ENCODE measurements at places on chromosomes 2 and 18. TPM values are rescaled to one million over a fixed set of nuclear protein-coding genes. Genes with fewer than 3 reads are reported as not detected.

DNA sequence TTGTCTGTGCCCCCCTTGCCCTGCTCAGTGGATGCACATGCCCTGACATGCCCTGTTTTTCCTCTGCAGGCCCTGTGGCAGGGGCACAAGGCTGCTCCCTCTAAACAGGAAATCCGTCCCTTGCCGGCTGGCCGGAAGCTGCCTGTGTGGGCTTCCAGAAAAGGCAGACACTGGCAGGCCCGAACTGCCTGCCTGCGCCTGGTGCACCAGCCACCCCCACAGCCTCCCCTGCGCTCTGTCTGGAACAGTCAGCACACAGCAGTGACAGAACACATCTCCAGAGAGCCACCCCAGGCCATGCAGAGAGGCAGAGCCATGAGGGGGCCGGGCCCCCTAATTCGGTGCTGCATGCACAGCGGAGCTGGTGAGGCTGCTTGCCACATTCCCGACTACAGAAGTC, 33.5 kb downstream of the LOXHD1 start:
- H3K36me3 ChIP-seq, result no peaks in the 10 kb centered on the region
- no peak for DNase-seq
- H3K27ac ChIP-seq, result no peak overlapping the region
- H3K4me1 ChIP-seq, result no peaks in the 10 kb centered on the region
- no peaks in the 10 kb centered on the region for H3K27me3 ChIP-seq
- no peak overlapping the region for H3K4me3 ChIP-seq

- no peaks in the 10 kb centered on the region for H3K27me3 ChIP-seq
- H3K4me1 ChIP-seq, result no peaks in the 10 kb centered on the region
- H3K36me3 ChIP-seq, result no peaks in the 10 kb centered on the region
- no peak overlapping the region for H3K4me3 ChIP-seq
- no peak overlapping the region for H3K27ac ChIP-seq
Measured at GRCh38 chr2:14459786-14460325, 172.7 kb upstream of the LRATD1 start.

DNA sequence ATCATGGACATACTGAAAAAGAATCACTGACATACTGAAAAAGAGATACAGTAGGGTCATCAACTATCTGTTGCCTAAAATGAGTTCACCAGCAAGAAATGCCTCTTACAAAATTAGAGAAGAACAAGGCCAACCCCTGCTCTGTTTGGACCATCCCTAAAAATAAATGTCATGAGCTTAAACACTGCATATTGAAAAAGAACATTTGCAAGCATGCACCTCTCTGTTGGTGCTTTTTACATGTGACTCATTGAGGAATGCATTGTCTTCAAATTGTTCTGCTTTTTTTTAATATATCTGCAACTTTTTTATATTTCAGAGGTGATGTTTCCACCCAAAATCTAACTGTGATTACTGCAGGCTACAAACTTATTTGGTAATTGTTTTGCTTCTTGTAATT, 233.9 kb upstream of the LRATD1 start:
- no peaks in the 10 kb centered on the region for H3K4me1 ChIP-seq
- no peaks in the 10 kb centered on the region for H3K27me3 ChIP-seq
- DNase-seq, result no peak
- no peak overlapping the region for H3K27ac ChIP-seq
- H3K4me3 ChIP-seq, result no peak overlapping the region
- H3K36me3 ChIP-seq, result no peaks in the 10 kb centered on the region

DNA sequence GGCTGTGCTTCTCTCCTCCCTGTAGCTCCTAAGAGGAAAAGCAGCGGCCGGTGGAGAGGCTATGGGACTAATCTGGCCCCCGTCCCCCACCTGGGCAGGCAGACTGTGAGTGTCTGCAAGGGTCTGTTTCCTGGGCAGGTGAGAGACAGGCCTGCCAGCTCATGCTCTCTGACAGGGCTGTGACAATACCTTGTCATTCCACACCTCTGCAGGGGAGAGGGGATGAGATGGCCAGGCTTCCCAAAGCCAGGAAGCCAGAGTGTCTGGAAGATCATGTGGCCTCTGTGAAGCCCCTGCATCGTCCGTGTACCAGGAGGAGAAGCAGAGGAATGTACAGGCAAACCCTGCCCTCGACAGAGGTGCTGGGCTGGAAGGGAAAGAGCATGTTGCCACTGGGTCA, 142.5 kb upstream of the GATA6 start:
- no peaks in the 10 kb centered on the region for H3K27me3 ChIP-seq
- H3K4me3 ChIP-seq, result no peak overlapping the region
- H3K27ac ChIP-seq, result no peak overlapping the region
- peaks cover 3% of the 10 kb centered on the region for H3K4me1 ChIP-seq
- no peak for DNase-seq

DNA sequence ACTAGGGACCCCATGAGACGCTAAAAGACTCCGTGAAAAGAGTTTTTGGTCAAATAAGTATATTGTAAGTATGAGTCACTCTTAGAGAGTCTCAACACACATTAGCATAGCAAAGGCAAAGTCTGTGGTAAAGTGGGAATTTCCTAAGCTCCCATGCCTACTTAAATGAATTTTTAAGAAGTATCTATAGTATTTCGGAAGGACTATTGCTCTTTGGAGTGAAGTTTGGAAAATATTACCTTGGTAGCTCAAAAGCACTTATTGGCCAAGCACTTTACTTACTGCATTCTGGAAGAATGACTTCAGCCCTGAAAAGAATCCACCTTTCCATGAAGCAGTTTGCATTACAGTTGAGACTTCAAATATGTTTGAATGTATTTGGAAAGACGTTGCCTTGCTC, 57.1 kb downstream of the CAVIN2 start:
- no peaks in the 10 kb centered on the region for H3K4me1 ChIP-seq
- H3K27ac ChIP-seq, result no peak overlapping the region
- H3K4me3 ChIP-seq, result no peak overlapping the region
- H3K36me3 ChIP-seq, result no peaks in the 10 kb centered on the region
- H3K27me3 ChIP-seq, result no peaks in the 10 kb centered on the region

GRCh38 chr18:26757263-26758019, 108.1 kb downstream of the AQP4 start:
- no peaks in the 10 kb centered on the region for H3K4me1 ChIP-seq
- H3K27ac ChIP-seq, result no peak overlapping the region
- no peaks in the 10 kb centered on the region for H3K36me3 ChIP-seq
- no peak overlapping the region for H3K4me3 ChIP-seq

- H3K36me3 ChIP-seq, result no peaks in the 10 kb centered on the region
- no peak overlapping the region for H3K4me3 ChIP-seq
- no peaks in the 10 kb centered on the region for H3K4me1 ChIP-seq
- DNase-seq, result no peak
Measured at GRCh38 chr2:215896921-215897320, 116.4 kb downstream of the MREG start.

DNA sequence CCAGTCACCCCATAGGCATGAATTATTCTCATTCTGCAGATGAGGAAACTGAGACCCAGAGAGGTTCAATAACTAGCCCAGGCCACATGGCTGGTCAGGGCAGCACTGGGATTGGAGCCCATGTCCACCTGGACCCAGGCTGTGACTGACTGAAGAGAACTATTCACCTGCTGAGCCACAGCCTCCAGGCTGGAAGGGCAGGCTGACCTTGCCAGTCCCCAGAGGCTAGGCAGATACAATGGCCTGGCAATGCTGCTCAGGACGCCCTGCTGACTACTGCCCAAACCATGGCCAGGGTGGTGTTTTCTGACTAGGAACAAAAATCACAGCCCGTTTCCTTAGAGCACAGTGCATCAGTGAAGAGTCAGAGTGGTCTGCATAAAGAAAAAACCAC, 36.8 kb downstream of the HS6ST1 start:
- no peak overlapping the region for H3K4me3 ChIP-seq
- H3K27me3 ChIP-seq, result no peaks in the 10 kb centered on the region
- peaks cover 7% of the 10 kb centered on the region for H3K4me1 ChIP-seq
- no peak overlapping the region for H3K27ac ChIP-seq
- DNase-seq, result no peak
- no peaks in the 10 kb centered on the region for H3K36me3 ChIP-seq

GRCh38 chr18:10072671-10073175, 158.9 kb downstream of the VAPA start:
- H3K4me1 ChIP-seq, result peaks cover 9% of the 10 kb centered on the region
- no peaks in the 10 kb centered on the region for H3K36me3 ChIP-seq
- DNase-seq, result no peak
- no peaks in the 10 kb centered on the region for H3K27me3 ChIP-seq

DNA sequence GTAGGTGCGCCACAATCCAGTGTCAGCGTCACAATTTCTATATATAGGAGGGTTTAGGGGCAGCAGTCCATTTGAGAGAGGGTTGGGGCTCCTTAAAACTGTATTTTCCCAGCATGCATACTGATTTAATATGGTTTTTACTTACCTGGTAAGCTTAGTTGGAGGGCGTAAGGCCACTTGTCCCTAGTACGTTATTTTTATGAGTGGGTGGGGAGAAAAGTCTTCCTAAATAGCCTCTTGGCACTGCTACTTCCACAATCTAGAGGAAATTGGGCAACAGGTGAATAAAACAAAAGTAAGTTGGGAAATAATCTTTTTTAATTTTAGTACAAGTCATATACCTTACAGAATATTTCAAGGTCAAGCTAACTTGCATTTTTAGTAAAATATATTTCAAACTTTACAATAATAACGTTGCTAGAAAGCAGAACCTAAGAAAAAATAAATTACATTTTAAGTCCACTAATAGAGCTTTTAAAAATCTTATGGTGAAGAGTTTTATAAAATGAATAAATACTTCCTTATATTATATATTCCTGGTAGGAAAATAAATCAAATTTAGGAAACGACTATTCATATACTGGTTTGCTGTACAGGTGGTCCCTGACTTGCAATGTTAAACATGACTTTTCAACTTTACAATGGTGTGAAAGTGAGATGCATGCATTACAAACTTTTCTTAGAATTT, 20.9 kb downstream of the DHRS9 start:
- H3K4me1 ChIP-seq, result no peaks in the 10 kb centered on the region
- no peaks in the 10 kb centered on the region for H3K36me3 ChIP-seq
- H3K27me3 ChIP-seq, result no peaks in the 10 kb centered on the region
- DNase-seq, result no peak
- no peak overlapping the region for H3K27ac ChIP-seq

GRCh38 chr2:67792681-67793091, 270.1 kb downstream of the C1D start:
- no peaks in the 10 kb centered on the region for H3K27me3 ChIP-seq
- H3K4me1 ChIP-seq, result peaks cover 12% of the 10 kb centered on the region
- no peaks in the 10 kb centered on the region for H3K36me3 ChIP-seq
- DNase-seq, result no peak
- no peak overlapping the region for H3K4me3 ChIP-seq

- H3K4me1 ChIP-seq, result no peaks in the 10 kb centered on the region
- peaks cover 8% of the 10 kb centered on the region for H3K36me3 ChIP-seq
- no peaks in the 10 kb centered on the region for H3K27me3 ChIP-seq
- H3K27ac ChIP-seq, result no peak overlapping the region
Measured at GRCh38 chr2:24744356-24744755, 48.8 kb downstream of the PTRHD1 start.

SERPINB13 gene
- total RNA-seq, result not detected

KCNS3 gene
- 33.6 TPM for total RNA-seq
